Fibroblast of lung (primary cell): ENCODE measurements at places on chromosomes 7 and 10. TPM values are rescaled to one million over a fixed set of nuclear protein-coding genes. Genes with fewer than 3 reads are reported as not detected.

DNA sequence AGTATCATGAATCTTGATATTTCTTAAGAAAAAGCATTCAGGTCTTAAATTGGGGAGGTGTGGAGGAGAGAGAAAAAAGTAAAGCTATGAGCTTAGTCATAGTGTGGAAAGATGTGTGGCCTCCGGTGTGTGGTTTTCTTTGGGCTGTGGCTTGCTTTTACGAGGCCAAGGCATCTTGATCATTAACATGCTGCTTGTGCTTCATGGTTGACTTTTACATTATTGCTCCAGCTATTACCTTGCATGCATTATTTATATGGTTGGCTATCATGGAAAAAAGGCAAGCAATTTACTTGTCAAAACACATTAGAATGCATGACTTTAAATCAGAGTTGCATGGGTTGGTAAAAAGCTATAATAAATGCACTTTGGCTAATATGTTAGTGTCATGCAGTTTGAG, 300.7 kb upstream of the ADARB2 start:
- no peak for DNase-seq

Gene WNT8B
- not detected in 2 replicates for total RNA-seq

Gene GPR85
- total RNA-seq = 2.1 and 9.2 TPM in 2 replicates

- DNase-seq = peak; percentile 39
These were observed 20.8 kb upstream of the PTF1A start for GRCh38 chr10:23171232-23171876.

Gene TACR2
- 0.17 and 0.26 TPM in 2 replicates for total RNA-seq

GRCh38 chr10:52287866-52288265, 26.2 kb upstream of the DKK1 start:
- DNase-seq = no peak

- DNase-seq = no peak
These were observed 104.5 kb upstream of the PRSS58 start for GRCh38 chr7:142362349-142362748.

GRCh38 chr7:56063500-56063881, 595 bp upstream of the SUMF2 start:
- no peak for DNase-seq
